ENCODE measurements at places on chromosomes 3 and 15.

DNA sequence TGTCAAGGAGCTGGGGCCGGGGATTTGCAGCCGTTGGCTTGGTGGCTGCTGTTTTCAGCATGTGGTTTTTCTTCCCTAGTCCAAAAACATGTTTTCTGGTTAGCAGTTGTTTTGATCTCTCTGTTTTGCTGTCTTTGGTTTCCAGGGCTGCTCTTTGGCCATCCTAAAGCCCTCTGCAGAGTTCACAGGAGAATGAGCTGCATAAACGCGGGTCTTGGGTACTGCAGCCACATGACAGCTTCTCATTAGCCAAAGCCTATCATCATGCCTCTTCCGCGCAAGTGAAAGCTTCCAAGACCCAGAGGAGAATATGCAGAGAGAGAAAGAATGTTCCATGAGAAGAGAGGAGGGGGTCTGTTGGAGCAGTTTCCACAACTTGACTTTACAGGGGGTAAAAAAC is 138.5 kb downstream of the NTRK3 start:
- DNase-seq = no peak

DNA sequence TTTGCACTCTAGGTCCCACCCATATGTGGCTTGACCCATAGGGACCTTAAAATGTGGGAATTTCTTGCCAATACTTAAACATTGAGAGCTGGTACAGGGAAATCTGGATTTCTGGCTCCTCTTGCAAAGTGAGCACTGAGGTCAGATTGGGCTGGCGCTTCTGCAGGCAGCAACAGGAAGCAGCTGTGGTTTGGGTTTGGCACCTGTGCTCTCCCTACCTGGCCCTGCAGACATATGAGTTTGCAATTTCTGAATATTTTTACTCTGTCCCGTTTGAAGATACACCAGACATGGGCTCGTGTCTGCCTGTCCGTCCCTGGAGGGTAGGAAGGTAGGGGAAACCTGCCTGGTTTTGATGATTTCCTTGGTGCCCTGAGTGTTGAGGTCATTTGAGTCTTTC is 74.8 kb upstream of the SEC13 start:
- no peak for DNase-seq

- DNase-seq = no peak
Measured at GRCh38 chr3:144900366-144900765, 928.7 kb downstream of the DIPK2A start.

DNA sequence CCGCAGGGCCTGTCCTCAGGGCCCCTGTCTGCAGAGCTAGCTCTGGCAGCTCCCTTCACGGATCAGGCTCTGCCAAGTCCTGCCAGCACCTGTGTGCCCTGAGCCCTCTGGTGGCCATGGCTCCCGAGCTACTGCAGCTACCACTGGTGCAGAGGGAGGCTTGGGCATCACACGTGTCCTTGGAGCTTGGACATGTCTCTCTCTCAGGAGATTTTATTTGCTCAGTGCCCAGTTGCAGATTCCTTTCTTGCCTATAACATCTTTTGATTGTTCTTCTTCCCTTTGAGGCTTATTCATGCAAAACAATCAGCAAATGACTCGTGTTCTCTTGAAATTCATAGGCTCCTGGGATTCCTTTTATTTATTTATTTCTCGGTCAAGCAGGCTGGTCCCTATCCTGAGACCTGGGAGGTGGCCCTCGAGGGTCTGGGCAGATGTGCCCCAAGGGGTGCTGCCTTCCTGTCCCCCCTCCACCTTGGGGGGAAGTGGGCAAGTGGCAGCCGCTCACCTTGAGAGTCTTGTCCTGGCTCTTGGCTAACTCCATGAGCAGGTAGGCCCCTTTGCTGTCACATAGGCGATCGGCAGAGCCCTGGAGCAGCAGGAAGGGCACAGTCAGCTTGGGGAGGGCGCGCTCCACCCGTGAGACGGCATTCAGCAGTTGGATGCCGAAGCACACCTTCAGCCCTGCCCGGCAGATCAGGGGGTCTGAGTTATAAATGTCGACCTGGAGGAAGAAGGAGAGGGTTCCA is 21.9 kb downstream of the ABTB1 start:
- DNase-seq = peak; percentile 19

- DNase-seq = no peak
Measured at GRCh38 chr3:38255627-38256026, 10.0 kb upstream of the SLC22A13 start.

GRCh38 chr3:98209244-98209643 is 42.7 kb downstream of the OR5H15 start:
- no peak for DNase-seq

- DNase-seq = peak; percentile 13
Measured at GRCh38 chr3:33355611-33356010, 78.4 kb downstream of the FBXL2 start.

Measured in EL (cell line).